T-cell (primary cell): ENCODE measurements at places on chromosomes 1 and 21. TPM values are rescaled to one million over a fixed set of nuclear protein-coding genes. Genes with fewer than 3 reads are reported as not detected.

TMEM269 gene
- 0.88 TPM for total RNA-seq

DNA sequence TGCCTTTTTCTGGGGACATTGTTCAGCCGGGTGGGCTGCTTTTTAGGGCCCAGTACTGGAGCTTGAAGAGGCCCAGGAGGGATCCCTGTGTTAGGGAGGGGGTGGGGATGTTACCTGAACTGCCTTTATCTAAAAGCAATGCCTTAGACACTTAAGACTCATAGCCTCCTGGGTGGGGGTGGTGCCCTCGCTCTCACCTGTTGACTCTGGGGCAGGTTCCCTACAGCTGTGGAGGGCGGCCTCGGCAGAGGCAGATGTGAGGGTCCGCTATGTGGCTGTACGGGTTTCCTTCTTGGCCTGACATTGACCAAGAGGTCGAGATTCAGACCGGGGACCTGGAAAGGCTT lies 716 bp downstream of the INAVA start:
- DNase-seq = no peak

GRCh38 chr1:94864821-94865220 lies 44.7 kb downstream of the SLC44A3 start:
- DNase-seq = no peak

GRCh38 chr1:205258261-205258691 lies 30.5 kb downstream of the TMCC2 start:
- no peak for DNase-seq

DNA sequence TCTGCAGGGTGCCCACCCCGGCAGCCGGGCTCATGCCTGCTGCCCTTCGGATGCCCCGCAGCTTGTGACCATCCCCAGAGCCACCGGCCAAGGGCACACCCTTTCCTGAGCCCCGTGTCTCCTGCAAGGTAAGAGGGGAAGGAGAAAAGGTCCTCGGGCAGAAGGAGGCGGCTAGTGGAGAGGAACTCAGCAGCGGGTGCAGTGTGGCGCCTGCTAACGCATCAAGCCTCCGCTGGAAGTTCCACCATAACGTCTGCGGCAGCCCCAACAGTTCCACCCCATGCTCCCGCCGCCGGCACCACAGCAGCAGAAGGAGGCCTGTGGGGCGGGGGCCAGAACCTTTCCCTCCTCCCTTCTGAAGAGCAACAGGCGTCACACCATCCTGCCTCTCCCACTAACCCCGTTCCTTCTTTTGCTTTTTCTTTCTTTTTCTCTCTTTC lies 990 bp downstream of the VWA5B1 start:
- DNase-seq = no peak

- DNase-seq = no peak
These were observed 35.0 kb upstream of the GPR137B start for GRCh38 chr1:236107121-236107907.

DNA sequence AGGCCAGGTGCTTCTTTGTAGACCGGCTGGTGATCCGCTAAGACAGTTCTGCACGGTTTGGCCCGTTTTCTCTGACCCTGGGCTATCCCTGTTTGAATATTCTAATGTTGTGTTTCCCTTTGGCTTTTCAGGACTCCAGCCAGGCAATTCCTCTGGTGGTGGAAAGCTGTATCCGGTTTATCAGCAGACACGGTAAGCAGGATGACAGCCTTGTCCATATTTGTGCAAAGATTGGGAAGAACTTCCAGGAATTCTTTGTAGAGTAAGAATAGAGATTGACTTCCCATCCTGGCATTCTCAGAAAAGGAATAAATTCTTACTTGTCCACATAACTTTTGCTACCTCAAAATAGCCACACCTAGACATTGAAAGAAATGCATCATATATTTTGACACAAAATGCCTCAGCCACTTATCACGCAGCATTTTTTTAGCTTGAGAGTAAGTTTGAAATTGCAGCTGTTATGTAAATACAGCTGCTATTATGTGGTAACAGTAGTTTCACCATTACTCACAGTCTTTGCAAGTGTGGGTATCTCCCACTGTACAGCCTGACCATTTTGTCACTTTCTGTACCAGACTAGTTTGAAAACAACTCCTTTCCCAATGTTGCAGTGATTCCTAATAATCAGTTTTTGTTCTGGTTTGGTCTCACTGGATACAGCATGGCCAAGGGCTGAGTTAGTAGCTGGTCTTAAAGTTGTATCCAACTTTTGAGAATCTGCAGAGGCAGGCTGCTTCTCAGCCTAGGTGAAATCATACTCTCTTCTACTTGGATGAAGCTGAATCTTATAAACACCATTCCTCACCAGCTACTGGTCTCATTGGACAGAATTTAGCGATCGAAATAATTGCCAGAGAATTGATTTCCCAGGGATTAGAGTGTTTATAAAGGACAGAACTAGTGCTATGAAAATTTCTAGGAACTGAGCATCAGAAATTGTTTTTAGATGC lies 40.0 kb upstream of the IKBKE start:
- DNase-seq = no peak

- no peak for DNase-seq
These were observed 126.6 kb downstream of the C1orf21 start for GRCh38 chr1:184513421-184513820.

- no peak for DNase-seq
These were observed 151.3 kb upstream of the PTGFR start for GRCh38 chr1:78339490-78339889.

GRCh38 chr21:9758141-9758540 lies 763.2 kb upstream of the TPTE start:
- DNase-seq = no peak

GRCh38 chr1:61348025-61348665 lies 265.8 kb downstream of the NFIA start:
- no peak for DNase-seq

DNA sequence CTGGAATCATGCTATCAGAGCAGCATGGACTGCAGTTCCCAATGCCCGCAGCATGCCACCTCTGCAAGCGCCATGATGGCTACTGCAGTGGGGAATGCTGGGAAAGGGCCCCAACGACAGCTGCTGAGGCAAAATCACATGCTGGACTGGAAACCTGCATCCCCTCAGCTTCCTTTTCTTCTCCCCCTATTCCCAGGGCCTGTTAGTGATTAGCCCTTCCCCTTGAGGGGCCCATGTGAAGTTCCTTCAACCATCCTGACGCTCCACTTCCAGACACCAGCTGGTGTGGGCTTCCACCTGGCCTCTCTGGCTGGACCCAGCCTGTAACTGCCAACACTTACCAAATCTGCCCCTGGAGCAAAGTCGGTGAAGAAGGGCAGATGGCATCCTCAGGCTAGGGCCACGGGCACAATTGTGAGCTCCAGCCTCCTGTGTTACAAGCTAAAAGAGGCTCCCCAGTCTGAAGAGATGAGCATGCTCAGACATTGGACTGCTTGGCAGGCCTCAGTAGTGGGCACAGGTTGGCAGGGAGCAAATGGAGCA lies 22.1 kb upstream of the SDC3 start:
- no peak for DNase-seq

GRCh38 chr1:111202707-111203623 lies 2.5 kb upstream of the DENND2D start:
- no peak for DNase-seq

GRCh38 chr1:14320518-14320917 lies 278.0 kb upstream of the KAZN start:
- DNase-seq = no peak

DNA sequence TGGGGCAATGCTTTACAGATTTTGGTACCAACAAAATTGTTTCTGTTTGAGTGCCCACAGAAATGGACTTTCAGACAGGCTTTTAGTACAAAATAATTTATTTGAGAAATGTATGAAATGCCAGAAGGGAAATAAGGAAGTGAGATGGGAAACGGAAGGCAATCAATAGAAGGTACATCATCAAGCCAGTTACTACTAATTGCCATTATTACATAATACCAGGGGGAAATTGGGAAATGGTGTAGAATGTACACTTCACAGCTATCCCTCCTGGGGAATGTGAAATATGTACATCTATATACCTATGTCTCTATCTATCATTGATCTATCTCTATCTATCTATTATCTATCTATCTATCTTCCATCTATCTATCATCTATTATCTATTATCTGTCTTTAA lies 264.6 kb upstream of the B3GALT2 start:
- no peak for DNase-seq

- DNase-seq = no peak
These were observed 405.6 kb downstream of the KIF26B start for GRCh38 chr1:245560316-245560859.
